ENCODE measurements at places on chromosomes 5 and 9.

DNA sequence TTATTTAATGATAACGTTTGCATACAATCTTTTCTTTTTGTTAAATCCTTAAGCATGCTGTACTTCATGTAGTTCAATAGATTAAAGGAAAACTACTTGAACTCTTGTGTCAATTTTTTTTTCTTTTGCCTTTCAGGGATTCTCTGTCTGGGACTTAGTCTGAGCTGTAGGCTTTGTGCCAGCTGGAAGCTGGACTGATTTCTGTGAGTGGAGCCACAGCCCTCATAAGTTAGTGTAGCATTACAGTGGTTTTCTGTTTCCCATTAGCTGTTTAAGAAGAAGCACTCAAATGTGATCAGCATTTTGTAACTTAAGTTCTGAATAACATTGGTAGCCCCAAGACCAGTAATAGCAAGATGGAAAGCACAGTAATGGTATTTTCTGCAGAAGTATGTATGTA lies 330.6 kb upstream of the MEF2C start:
- no peak for DNase-seq
- H3K4me3 ChIP-seq, result no peak overlapping the region
- no peaks in the 10 kb centered on the region for H3K4me1 ChIP-seq
- no peaks in the 10 kb centered on the region for H3K27me3 ChIP-seq
- H3K27ac ChIP-seq, result no peak overlapping the region

- H3K27me3 ChIP-seq, result no peaks in the 10 kb centered on the region
- DNase-seq, result no peak
- no peak overlapping the region for H3K27ac ChIP-seq
- no peaks in the 10 kb centered on the region for H3K4me1 ChIP-seq
These were observed 78.4 kb upstream of the ATP10B start for GRCh38 chr5:160930406-160930805.

DNA sequence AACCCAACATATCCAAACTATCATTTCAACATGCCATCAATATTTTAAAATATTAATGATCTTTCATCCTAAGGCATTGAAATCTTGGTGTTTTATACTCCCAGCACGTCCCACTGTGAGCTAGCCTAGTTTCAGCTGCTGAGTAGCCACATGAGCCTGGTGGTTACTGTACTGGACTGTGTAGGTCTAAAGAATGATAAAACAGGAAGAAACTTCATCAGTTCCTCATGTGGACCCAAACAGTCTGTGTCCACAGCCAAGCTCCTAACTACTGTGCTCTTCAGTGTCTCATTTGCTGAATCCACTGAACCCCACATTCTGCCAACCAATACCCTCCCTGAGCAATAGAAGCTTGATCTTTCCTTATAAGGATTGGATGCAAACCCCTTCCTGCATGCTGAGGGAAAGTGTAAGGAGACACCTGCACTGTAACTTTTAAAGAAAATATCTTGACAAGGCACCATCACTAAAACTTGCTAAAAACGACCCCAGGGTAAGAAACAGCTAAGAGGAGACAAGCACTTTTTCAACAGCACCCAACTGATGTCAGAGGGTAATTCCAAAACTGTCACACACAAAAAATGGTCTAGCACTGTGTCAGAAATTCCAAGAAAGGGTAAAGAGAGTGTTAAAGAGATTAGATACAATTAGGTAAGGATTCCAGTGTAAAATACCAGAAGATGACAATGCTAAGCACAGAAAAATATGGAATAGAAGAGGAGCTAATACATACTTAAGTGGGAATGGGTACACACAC lies 126.9 kb downstream of the SPOCK1 start:
- no peak overlapping the region for H3K27ac ChIP-seq
- H3K36me3 ChIP-seq, result no peaks in the 10 kb centered on the region
- no peak for DNase-seq
- H3K4me1 ChIP-seq, result no peaks in the 10 kb centered on the region
- no peak overlapping the region for H3K4me3 ChIP-seq

GRCh38 chr5:179194941-179195381 lies 134.8 kb downstream of the ZNF354C start:
- H3K27me3 ChIP-seq, result no peaks in the 10 kb centered on the region
- no peaks in the 10 kb centered on the region for H3K4me1 ChIP-seq
- no peak overlapping the region for H3K4me3 ChIP-seq
- no peaks in the 10 kb centered on the region for H3K36me3 ChIP-seq
- no peak for DNase-seq

DNA sequence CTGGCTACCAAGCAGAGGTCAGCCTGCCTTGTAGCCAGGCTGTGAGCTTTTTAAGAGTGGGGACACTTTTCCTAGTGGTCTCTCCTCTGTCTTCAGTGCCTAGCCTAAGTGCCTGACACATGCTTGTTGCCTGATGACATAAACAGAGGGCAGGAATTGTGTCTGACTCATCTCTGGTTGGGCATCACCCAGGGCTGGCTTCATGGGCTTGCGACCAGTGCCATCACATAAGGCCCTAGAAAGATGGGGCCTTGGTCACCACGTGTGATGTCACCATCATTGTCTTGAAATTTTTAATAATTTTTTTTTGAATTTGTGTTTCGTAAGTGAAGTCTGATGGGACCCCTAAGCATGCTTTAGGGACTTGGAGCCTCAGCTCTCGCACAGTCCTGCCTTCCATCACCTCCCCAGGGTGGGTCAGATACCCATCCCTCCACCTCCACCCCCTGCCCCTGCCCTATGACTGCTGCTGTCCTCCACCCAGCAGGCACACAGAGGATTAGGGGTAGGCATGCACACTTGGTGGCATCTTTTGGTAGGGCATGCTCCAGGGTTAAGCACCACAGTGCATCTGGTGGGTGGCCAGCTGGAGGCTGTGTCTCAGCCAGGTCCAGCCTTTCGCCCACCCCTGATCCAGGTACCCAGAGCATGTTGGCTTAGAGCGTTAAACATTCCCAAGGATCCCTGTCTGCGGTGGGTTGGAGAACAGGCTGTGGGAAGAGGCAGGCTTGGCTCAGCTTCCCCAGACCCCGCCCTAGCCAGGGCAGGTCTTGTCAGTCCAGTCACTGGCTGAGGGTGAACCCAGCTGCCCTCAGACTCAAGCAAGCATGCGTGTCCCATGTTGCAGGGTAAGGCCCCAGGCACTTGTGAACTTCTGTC lies 80.1 kb upstream of the SH3PXD2B start:
- no peak for DNase-seq
- no peaks in the 10 kb centered on the region for H3K36me3 ChIP-seq
- H3K4me1 ChIP-seq, result peaks cover 10% of the 10 kb centered on the region
- no peak overlapping the region for H3K27ac ChIP-seq
- H3K27me3 ChIP-seq, result peaks cover 24% of the 10 kb centered on the region
- no peak overlapping the region for H3K4me3 ChIP-seq

DNA sequence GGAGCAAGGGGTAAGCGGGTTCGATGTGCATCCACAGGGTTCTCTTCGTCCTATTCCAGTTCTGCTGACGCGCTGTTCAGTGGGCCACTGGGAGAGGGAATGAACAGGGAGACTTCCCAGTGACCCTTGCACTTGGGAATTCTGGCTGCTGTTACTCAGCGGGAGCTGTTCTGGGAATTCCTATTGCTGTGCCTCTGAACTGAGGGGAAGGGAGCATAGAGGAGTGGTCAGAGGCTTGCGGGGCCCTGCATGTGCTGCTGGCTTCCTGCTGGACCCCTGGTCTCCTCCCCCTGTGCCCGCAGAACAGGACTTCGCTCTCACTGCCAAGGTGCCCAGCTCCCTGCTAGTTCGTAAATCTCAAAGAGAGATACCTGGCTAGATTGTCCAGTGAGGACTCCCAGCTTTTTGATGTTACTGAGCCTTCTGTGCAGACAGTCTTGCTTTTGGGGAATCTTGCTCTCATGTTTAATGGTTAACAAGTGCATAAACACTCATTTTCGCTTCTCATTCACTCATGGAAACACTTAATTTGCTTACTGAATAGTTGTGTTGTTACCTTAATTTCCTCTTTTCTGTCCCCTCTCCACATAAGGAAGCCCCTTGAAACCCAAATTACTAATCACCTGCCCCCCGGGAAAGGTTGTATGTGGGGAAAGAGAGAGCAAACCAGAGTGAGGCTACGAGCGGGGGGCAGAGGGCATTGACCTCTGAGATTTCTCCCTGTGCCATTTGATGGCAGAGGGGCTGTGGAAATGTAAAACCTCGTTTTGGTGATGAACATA lies 5.9 kb downstream of the TRIO start:
- H3K36me3 ChIP-seq, result no peaks in the 10 kb centered on the region
- H3K4me1 ChIP-seq, result peaks cover 6% of the 10 kb centered on the region
- peaks cover 75% of the 10 kb centered on the region for H3K27me3 ChIP-seq
- no peak for DNase-seq

DNA sequence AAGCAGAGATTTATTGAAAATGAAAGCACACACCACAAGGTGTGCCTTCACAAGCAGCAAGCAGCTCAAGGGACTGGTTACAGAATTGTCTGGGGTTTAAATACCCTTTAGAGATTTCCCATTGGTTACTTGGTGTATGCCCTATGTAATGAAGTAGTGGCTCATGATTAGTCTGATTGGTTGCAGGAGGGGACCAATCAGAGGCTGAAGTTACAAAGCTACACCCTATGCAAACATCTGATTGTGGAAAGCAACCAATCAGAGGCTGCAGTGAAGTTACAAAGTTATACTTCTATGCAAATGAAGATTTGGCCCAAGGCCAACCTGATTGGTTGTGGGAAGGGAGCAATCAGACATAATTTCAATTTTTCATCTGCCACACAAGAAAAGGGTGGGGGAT lies 119.9 kb downstream of the C9orf152 start:
- H3K36me3 ChIP-seq, result no peaks in the 10 kb centered on the region
- H3K4me3 ChIP-seq, result no peak overlapping the region
- H3K4me1 ChIP-seq, result peaks cover 10% of the 10 kb centered on the region
- no peak overlapping the region for H3K27ac ChIP-seq
- DNase-seq, result no peak
- no peaks in the 10 kb centered on the region for H3K27me3 ChIP-seq

- H3K36me3 ChIP-seq, result no peaks in the 10 kb centered on the region
- DNase-seq, result no peak
- H3K27me3 ChIP-seq, result peaks cover 2% of the 10 kb centered on the region
- H3K4me3 ChIP-seq, result no peak overlapping the region
- peaks cover 20% of the 10 kb centered on the region for H3K4me1 ChIP-seq
These were observed 154.6 kb upstream of the NR3C1 start for GRCh38 chr5:143558048-143558447.

DNA sequence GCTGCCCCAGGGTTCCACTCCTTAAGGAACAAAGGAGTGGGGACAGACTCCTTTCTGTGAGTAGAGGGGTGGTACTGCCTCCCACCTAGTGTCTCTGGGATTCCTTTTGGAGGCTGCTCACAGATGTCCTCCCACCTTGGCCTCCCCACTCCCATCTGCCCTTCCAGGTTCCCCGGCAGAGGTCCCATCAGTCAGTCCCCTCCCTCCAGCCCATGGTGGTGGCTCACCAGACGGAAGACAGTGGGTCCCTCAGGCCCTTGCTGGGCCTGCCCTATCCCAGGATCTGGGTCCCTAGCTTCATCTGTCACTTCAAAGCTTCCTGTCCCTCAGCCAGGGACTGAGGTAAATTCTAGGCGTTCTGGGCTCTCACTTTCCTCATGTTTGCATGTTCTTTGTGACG lies 35.6 kb upstream of the NEK6 start:
- H3K27ac ChIP-seq, result no peak overlapping the region
- H3K36me3 ChIP-seq, result no peaks in the 10 kb centered on the region
- peaks cover 27% of the 10 kb centered on the region for H3K4me1 ChIP-seq
- peak; percentile 21 for DNase-seq
- H3K27me3 ChIP-seq, result no peaks in the 10 kb centered on the region

DNA sequence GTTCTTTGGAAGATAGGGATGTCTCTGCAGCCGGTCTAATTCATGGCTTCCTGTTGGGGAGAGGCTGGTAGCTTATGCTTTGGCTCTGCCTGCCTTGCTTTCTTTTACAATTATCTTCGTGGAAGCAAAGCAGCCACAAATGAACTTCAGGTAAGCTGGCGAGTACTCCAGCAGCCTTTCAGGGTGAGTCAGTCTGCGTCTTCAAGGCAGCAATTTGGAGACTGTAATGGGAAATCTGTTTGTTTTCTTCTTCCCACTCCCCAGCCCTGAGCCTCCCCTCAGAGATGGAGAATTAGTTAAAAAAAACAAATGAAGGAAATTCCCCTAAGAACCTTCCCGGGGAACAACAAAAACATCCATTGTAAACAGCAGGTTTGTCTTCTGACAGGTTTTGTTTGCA lies 100.1 kb downstream of the PSAT1 start:
- no peak for DNase-seq
- H3K4me3 ChIP-seq, result no peak overlapping the region
- peaks cover 2% of the 10 kb centered on the region for H3K27me3 ChIP-seq
- H3K36me3 ChIP-seq, result no peaks in the 10 kb centered on the region
- no peaks in the 10 kb centered on the region for H3K4me1 ChIP-seq

GRCh38 chr5:109567374-109568044 lies 122.2 kb upstream of the MAN2A1 start:
- H3K27me3 ChIP-seq, result no peaks in the 10 kb centered on the region
- H3K27ac ChIP-seq, result no peak overlapping the region
- no peaks in the 10 kb centered on the region for H3K36me3 ChIP-seq
- DNase-seq, result no peak
